ENCODE measurements at places on chromosomes 3 and 15.

GRCh38 chr15:63329567-63330350 is 51.9 kb downstream of the CA12 start:
- DNase-seq: no peak

DNA sequence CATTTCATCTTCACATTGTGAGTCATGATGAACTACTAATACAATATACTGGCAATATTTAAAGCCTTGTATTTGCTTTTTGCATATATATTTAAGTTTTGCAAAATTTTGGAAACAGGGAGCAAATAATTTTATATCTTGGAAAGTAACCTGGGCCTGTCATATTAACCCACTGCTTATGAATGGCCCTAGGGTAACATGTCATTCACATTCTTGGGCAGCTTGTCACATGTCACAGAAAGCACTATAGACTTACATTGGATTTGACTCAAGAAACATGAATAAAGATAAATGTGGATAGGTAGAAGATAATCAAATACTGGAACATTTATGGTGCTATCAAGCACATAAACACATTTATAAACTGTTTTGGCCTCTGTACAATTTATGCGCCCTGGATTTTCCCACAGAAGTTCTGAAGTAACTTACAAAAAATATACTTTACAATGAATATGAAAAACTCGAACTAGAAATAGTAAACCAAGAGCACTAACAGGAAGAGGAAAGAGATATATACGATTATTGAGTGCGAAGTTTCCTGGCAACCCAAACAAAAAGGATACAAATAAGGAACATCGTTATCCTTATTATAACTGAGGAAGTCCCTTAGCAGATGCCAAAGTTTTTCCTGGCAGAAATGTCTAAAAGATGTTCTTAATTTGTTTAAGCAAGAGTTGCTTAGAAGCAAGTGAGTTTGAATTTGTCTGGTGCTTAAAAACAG is 257.2 kb downstream of the RBMS3 start:
- no peak for DNase-seq

DNA sequence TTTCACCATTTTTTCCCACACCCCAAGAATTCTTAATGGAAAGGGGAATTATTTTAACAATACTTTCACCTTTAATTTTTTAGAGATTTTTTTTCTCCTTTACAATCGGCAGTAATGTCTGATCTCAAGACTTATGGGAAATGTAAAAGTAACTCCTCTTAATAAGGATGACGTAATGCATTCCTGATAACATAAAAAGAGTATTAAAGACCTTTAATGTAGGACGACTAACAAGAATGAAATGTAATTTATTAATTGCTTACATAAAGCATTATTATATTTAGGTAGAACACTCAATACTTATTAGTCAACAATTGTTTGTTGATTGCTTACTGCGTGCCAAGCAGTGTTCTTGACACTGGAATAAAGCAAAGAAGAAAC is 416.8 kb upstream of the NAALADL2 start:
- no peak for DNase-seq

GRCh38 chr3:150583028-150583427 is 20.1 kb upstream of the SELENOT start:
- DNase-seq: no peak

DNA sequence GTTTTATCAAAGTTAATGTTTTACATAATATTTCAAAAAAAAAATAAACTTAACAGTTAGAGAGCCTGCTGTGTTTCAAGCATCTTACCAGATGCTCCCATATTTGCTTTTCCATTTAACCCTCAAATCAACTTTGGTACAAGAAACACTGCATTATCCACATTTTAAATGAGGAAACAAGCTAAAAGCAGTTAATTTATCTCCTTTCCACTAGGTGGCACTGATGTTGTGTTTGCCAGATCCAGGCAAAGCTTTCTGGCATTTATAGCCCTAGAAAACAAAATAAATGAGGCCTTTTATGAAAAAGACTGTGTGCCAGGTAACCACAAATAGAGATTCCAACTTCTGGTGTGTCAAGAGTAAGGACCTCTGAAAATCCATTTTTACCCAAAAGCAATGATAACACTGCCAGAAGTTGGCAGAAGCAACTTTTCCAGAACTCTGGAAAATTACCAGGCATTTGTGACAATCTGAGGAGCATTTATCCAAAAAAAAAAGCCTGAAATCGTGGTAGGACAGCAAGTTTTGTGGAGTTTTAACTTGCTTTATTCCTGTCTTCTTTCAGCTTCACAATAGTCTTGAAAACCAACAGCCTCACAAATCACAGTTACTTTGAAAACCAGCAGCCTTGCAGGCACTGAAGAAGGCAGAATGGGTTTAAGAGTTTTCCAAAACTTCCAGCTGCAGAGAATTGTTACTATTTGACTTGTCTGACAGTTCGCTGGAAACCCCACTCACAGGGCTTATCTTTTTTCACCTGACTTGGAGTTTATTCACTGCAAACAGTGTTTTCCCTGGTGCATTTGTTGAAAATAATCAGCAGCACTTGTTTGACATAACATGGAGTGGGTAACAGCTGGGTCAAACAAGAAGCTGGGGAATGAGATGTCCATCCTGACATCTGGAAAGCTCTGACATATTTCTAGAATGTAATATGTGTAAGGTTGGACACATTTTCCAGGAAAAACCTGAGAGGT is 9.2 kb downstream of the FAM162A start:
- DNase-seq: peak; percentile 3

- no peak for DNase-seq
Observed at GRCh38 chr3:160893207-160893606, 137.2 kb downstream of the PPM1L start.

- no peak for DNase-seq
Observed at GRCh38 chr15:78540871-78541743, 863 bp downstream of the PSMA4 start.

DNA sequence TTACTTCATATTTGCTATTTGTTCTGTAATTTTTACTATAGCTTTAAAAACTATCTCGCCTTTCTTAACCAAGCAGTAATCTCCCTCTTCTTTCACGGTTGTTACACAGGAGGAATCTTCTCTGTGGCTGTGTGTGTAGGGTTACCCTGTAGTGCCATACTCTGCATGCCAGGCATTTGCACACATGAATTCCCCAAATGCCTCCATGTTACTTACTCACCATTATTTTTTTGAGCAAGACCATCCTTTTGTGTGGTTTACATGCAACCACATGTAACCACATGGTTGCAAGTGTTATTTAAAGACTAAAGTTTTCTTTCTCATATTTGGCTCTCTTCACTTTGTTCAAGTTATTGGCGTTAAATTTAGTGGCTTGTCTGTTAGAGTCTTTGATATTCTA is 45.5 kb downstream of the HPS3 start:
- peak; percentile 26 for DNase-seq

- no peak for DNase-seq
Observed at GRCh38 chr3:117450026-117450425, 740.4 kb downstream of the TUSC7 start.

GRCh38 chr3:45693941-45694521 is 4.8 kb downstream of the SACM1L start:
- DNase-seq: no peak

DNA sequence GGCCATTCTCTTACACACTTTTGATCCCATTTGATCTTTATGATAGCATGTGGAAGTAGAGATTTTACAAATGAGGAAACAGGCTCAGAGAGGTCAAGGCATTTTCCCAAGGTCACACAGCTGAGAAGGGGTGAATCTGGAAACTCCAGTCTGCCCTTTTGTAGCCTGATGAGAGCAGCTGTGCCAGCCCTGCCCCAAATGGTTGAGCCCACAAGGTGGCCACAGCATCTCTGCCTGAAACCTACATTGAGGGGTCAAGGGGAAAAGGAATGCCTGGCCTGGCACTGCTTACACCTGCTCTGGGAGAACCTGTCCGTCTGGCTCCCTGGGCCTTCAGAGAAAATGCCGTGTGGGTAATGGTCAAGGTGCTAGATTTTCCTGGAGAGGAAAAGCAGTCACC is 200.2 kb upstream of the LINGO1 start:
- DNase-seq: no peak

DNA sequence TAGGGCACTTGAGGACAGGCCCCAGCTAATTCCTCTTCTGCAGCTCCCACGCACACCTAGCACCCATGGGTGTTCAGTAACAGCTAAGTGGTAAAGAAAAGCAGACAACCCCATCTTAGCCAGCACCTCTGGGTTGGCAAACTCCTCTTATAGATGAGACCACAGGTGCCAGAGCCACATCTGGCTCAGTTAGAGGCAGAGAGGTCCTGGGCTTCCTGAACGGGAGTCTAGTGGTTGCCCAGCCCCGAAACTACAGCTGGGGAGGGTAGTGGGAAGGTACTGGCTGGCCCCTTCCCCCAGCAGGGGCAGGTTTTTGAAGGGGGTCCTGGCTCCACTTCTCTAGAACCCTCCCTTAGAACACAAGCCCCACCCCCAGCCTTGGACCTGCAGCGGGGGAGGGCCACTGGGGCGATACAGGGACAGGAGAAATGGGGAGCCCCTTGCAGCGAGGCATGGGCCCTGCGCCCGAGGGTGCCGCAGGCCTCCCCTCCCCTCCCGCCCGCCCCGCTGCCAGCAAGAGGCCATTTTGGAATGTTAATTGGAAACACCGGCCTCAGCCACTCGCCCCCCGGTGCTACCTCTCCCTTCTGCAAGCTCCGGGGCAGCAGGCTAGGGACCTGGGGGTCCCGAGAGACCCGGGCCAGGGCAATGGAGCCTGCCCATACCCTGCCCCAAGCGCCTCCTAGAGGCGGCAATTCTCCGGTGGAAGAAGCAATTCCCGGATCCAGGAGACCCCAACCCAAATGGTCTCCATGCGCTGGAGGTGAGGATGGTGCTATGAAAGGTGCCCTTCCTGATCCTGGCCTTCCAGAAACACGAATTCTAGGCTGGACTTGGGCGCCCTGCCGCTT is 1.5 kb downstream of the DUSP7 start:
- no peak for DNase-seq

DNA sequence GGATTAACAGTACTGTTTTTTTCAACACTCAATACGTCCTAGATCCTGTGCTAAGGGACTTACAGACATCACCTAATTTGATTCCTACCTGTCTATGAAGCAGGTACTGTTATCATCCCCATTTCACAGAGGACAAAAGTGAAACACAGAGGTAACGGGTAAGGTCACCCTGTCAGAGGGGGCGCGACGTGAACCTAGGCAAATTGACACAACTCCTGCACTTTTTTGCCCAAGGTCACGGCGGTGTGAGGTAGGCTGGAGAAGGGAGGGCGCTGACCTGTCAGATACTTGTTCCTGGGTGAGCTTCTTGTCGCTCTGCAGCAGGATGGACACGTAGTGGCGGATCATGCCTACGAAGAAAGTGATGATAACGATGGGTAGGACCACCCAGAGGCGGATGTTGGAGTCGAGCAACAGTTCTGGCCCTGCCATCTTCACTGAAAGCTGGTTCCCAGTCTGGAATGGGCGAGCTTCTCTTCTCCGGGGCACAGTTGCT is 363 bp downstream of the EMC3 start:
- DNase-seq: no peak

DNA sequence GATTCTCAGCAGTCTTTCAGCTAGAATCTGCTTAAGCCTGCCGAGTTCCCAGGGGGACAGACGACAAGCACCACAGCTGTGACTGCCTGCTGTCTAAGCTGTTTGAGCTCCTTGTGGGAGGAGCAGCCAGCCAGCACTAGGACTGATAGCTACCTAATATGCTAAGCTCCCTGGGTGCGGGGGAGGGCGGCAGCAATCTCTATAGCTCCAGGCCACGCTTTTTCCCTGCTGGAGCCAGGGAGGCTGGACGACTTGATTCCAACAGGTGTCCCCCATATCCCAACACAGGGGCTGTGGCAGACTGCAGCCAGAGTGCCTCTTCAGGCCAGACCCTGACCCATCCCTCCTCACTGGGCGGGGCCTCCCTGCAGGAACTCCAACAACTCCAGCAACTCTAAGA is 134.1 kb upstream of the ARPP21 start:
- DNase-seq: peak; percentile 71

GRCh38 chr3:186895406-186895805 is 34.9 kb upstream of the ST6GAL1 start:
- DNase-seq: no peak

DNA sequence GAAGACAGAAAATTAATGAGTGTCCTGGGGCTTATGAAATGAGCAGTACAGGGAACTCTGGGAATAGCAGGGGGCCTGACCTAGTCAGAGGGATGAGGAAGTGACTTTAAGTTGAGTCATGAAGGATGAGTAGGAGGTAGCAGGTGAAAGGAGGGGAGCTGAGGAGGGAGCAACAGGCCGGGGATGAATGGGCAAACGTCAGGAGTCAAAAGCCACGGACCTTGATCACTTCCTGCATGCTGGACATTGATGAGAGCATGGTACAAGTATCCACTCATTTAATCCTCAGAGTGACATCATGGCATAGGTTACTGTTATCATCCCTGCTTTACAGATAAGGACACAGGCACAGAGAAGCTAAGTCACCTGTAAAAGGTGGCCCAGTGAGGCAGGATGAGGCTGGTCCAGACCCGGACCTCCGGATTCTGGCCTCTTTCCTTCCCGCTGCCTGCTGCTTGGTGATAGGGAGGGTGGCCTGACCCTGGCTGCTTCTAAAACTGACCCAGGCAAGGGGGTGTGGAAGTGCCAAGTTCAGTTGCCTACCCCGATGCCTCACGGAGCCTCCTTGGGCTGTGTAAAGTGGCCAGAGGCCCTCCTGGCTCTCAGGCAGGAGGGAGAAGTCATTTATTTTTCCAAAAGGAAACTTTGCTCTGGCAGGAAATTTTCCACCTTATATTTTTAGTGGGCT is 7.6 kb downstream of the CORO2B start:
- DNase-seq: no peak

DNA sequence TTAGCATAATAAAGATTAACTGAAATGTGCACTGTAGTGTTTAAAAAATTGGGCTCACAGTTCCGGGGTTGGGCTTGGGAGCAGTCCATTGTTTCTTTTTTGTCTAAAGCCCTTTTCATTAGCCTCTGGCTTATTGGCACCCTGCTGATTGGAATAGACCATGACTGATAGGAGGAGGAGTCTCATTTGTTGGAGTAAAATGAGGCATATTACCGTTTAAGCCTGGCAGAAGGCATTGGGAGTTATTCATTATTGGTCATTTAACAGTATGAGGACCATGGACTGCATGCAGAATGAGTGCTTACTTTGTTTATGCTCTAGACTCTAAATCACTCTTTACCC is 139.0 kb upstream of the CGNL1 start:
- no peak for DNase-seq

DNA sequence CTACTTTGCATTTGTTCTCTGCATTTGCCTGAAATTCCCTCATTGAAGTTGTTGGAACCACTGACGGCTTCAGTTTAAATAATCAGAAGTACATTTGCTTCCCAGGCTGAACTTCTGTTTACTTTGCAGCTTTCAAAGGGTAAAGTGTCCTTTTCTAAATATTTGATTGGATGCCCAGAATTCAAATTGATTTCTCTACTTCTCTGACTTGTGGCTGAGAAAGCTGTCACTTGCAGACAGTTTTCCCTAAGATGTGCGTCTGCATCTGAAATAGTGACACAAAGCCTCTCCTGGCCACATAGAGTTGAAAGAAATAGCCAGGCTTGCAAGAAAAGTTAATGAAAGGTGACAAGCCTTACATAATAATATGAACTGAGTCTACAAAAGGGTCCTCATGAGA is 299.6 kb downstream of the THSD4 start:
- no peak for DNase-seq

DNA sequence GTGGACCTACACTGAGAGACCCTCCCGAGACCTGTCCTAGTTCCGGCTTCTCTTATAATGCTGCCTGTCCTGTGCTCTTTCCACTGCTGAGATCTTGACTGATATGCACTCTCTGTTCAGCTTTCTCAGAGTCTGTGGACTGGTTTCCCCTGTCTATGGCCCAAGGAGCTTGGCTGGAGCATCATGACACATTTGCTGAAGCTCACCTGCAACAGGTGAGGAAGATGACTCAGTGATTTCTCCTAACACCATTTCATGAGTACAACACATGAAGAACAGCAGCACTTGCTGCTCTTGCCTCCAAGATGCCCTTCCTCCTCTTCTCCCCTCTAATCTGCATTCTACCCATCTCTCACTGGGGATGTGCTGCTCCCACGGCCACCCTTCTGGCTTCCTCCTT is 92.1 kb downstream of the DUT start:
- no peak for DNase-seq

All from renal cortex interstitium (tissue), 15 donors.